ENCODE measurements at places on chromosomes 2 and 18. TPM values are rescaled to one million over a fixed set of nuclear protein-coding genes. Genes with fewer than 3 reads are reported as not detected.

- no peaks in the 10 kb centered on the region for H3K36me3 ChIP-seq
- no peak overlapping the region for H3K27ac ChIP-seq
- H3K4me1 ChIP-seq: no peaks in the 10 kb centered on the region
- no peaks in the 10 kb centered on the region for H3K27me3 ChIP-seq
- no peak overlapping the region for H3K4me3 ChIP-seq
Measured at GRCh38 chr18:33830213-33830612, 252.2 kb downstream of the ASXL3 start.

DNA sequence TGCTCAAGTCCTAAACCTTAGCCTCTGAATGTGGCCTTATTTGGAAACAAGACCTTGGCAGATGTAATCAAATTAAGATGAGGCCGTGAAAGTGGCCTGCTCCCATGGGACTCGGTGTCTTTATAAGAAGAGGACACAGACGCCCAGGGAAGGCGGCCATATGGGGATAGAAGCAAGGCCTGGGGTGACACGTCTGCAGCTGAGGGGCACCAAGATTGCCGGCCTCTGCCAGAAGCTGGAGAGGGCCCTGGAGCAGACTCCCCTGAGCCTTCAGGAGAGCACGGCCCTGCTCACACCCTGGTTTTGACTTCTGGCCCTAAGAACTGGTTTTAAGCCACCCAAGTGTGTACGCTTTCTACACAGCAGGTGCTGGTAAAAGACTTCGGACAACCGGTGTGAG lies 29.2 kb upstream of the SALL3 start:
- no peak for DNase-seq
- H3K4me3 ChIP-seq: no peak overlapping the region
- no peak overlapping the region for H3K27ac ChIP-seq
- no peaks in the 10 kb centered on the region for H3K4me1 ChIP-seq
- H3K27me3 ChIP-seq: no peaks in the 10 kb centered on the region

DNA sequence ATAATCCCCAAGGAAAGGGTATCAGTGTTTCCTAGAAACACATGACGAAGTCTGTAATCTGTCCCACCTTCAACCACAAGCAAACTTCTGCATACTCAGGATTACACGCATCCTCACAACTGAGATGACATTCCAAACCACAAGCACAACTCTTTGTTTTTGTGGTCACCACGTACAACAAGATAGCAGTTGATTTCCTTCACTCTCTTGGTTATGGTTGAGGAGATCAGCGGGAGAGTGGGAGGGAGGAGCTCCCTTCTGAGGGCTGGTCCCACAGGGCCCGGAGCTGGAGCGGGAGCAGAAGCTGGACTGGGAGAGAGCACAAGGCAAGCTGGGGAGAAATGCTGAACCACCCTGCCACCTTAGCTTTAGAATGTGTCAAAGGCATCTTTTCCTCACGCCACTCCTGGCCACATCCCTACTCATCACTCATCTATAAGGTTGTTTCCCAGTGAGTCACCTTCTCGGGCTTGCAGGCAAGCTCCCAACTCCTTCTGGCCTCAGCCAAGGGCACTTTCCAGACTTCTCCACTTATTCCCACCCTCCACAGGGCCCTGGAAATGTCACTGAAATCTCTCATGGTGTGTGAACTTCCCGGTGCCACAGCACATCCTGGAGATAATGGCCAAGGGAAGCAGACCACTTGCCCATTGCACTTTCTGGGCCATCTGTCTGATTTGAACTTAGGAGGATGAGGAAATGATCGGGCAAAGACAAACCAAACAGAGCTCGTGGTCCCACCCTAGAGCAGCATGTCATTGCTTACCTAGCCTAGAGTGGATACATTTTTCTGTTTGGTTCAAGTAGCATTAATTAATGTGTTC lies 98.9 kb upstream of the LGALSL start:
- no peak overlapping the region for H3K27ac ChIP-seq
- DNase-seq: no peak
- H3K4me3 ChIP-seq: no peak overlapping the region

DNA sequence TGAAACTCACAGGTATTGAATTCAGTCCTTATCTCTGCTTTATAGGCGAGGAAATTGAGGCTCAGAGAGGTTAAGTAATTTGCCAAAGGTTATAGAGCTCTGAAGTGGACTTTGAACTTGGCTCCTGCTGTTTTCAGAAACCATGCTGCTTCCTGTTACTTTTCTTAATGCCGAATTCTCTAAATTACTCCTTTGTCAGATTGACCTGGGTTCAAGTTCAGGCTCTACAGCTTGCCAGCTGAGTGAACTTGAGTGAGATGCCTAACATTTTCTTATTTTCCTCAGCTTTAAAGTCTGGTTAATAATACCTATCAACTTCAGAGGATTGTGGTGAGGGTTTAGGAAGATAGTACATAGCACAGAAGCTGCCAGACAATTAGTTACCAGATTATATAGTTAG lies 3.4 kb downstream of the ASAP2 start:
- H3K27ac ChIP-seq: peak overlapping the region; percentile 64
- no peaks in the 10 kb centered on the region for H3K36me3 ChIP-seq
- DNase-seq: peak; percentile 36
- H3K4me1 ChIP-seq: peaks cover 51% of the 10 kb centered on the region
- H3K4me3 ChIP-seq: no peak overlapping the region
- H3K27me3 ChIP-seq: no peaks in the 10 kb centered on the region

Gene SCYGR4
- not detected for total RNA-seq

Gene POTEJ
- total RNA-seq: not detected

- H3K36me3 ChIP-seq: no peaks in the 10 kb centered on the region
- H3K4me3 ChIP-seq: no peak overlapping the region
- no peak overlapping the region for H3K27ac ChIP-seq
- H3K4me1 ChIP-seq: no peaks in the 10 kb centered on the region
- DNase-seq: no peak
- no peaks in the 10 kb centered on the region for H3K27me3 ChIP-seq
Measured at GRCh38 chr2:6683516-6683915, 182.2 kb downstream of the CMPK2 start.

GRCh38 chr2:65193446-65193845 lies 34.2 kb upstream of the ACTR2 start:
- H3K27me3 ChIP-seq: no peaks in the 10 kb centered on the region
- no peak overlapping the region for H3K27ac ChIP-seq
- no peak overlapping the region for H3K4me3 ChIP-seq
- H3K36me3 ChIP-seq: no peaks in the 10 kb centered on the region

GRCh38 chr2:167749660-167750059 lies 497.7 kb downstream of the STK39 start:
- DNase-seq: no peak
- H3K27me3 ChIP-seq: no peaks in the 10 kb centered on the region
- H3K4me1 ChIP-seq: no peaks in the 10 kb centered on the region
- H3K4me3 ChIP-seq: no peak overlapping the region

Gene PROC
- not detected for total RNA-seq

DNA sequence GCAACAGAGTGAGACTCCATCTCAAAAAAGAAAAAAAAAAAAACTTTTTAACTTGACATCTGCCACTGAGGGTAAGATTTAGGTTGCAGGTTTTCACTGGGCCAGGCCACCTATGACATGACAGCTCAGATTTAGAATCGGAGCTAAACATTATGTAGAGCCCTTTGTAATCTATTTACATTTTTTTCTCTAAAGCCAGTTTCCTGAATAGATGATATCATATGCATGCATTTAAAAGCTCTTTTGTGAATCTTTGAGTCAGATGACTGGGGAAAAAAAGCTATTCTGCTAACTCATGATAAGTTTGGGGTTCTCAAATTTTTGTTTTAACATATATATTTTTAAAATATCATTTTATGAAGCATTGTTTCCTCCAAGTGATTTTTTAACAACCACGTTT lies 21.3 kb downstream of the PRKAG3 start:
- DNase-seq: no peak
- peaks cover 28% of the 10 kb centered on the region for H3K36me3 ChIP-seq
- no peak overlapping the region for H3K27ac ChIP-seq

GRCh38 chr2:240605867-240606743 lies 19.2 kb upstream of the GPR35 start:
- no peaks in the 10 kb centered on the region for H3K4me1 ChIP-seq
- no peaks in the 10 kb centered on the region for H3K36me3 ChIP-seq
- no peaks in the 10 kb centered on the region for H3K27me3 ChIP-seq
- no peak overlapping the region for H3K27ac ChIP-seq

DNA sequence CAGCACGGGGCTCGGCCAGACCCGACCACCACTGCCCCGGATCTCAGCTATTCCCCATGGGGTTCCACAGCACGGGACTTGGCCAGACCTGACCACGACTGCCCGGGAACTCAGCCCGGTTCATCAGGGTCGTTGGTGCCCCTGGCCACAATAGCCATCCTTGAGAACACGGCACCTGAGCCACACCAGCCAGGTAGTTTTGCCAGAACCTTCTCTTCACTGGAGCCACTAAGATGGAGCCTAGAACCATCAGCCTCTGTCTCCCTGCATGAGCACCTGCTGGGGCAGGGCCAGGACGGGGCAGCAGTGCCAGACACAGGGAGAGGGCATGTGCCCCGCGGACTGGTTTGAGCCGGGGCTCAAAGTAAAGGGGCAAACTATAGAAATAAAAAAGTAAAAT lies 11.4 kb upstream of the KCNG2 start:
- H3K4me3 ChIP-seq: no peak overlapping the region
- H3K4me1 ChIP-seq: no peaks in the 10 kb centered on the region
- no peak overlapping the region for H3K27ac ChIP-seq
- H3K27me3 ChIP-seq: peaks cover 26% of the 10 kb centered on the region

DNA sequence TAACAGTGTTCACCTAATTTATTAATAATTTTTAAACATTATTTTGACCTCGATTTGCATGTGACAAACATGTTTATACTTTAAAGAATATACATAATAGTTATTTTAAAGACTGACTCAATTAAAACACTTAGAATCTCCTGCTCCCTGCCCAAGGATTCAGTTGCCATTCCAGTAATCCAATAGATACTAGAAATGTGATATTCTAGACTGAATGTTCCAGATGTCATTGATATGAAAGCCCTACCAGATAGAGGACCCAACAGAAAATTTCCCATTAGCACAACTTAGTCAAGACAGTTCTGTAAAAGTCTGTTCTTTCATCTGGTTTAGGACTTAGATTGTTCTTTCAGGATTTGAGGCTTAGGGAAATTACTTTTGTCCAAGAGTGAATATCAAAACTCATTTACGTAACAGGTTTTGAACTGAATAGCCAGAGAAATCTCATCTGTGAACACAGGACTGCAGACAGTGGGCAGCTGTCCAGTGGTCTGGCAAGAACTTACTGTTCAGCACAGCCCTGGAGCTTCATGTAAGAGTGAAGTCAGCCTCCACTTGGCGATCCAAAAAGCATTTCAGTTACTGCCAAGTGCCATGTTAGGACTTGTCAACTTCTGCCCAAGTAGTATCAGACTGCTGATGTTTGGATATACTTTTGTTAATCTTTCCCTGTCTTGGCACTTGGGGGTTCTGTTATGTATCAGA lies 77.5 kb downstream of the OSBPL6 start:
- peak; percentile 89 for DNase-seq
- H3K36me3 ChIP-seq: no peaks in the 10 kb centered on the region
- H3K27me3 ChIP-seq: no peaks in the 10 kb centered on the region
- H3K4me1 ChIP-seq: no peaks in the 10 kb centered on the region
- peak overlapping the region; percentile 64 for H3K27ac ChIP-seq

DNA sequence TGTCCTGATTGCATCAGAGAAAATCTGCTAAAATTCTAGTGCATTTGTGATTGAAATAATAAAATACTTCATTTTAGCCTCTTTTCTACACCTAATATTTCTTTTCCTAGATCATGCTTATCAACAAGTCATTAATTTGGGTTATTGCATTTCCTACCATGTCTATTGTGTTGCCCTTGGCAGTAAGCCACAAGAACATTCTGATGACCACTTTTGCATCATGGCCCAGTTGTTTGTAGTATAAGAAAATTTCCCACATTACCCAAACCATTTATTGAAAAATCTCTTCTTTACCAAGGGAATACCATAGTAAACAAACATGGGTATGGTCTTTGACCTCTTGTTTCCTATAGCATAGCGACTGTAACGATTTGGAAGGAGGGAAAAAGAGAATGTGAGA lies 76.3 kb downstream of the R3HDM1 start:
- H3K4me1 ChIP-seq: no peaks in the 10 kb centered on the region
- H3K27ac ChIP-seq: no peak overlapping the region
- no peak overlapping the region for H3K4me3 ChIP-seq

Gene NEDD4L
- total RNA-seq: 45.0 TPM

Gene SOX11
- 0.11 TPM for total RNA-seq

DNA sequence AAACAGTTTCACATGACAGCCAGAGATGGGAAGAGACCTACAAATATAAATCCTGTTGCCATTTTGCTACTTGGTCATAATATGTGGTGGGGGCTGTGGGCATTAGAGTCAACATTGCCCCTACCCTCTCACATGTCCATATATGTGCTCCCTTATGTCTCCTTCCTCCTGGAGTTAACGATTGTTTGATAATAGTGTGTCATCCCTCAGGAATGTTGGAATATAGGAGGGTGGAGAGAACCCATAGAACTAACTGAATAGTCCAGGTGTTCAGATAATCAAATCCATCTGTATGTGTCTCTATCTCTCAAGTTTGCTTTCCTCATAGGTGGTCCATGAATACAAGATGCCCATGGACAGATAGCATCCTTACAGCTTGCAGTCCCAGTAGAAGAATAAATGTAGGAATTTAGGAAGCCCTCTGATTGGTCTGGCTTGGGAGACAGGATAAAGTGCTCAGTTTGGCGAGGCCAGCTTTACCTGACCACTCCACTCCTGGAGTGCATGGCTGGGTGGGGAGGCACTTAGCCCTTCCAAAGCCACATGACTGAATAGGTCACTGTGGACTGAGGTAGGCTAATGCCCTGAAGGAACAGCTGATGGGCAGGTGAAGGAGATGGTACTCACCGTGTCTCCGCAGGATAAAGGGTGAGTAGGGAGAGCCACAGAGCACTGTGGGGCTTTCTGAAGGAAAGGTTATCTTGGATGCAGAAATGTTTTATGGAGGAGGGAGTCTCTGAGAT lies 166.9 kb downstream of the CDCA7 start:
- no peaks in the 10 kb centered on the region for H3K4me1 ChIP-seq
- no peaks in the 10 kb centered on the region for H3K36me3 ChIP-seq
- no peaks in the 10 kb centered on the region for H3K27me3 ChIP-seq
- no peak for DNase-seq
